ENCODE measurements at places on chromosomes 4 and X. TPM values are rescaled to one million over a fixed set of nuclear protein-coding genes. Genes with fewer than 3 reads are reported as not detected.

DNA sequence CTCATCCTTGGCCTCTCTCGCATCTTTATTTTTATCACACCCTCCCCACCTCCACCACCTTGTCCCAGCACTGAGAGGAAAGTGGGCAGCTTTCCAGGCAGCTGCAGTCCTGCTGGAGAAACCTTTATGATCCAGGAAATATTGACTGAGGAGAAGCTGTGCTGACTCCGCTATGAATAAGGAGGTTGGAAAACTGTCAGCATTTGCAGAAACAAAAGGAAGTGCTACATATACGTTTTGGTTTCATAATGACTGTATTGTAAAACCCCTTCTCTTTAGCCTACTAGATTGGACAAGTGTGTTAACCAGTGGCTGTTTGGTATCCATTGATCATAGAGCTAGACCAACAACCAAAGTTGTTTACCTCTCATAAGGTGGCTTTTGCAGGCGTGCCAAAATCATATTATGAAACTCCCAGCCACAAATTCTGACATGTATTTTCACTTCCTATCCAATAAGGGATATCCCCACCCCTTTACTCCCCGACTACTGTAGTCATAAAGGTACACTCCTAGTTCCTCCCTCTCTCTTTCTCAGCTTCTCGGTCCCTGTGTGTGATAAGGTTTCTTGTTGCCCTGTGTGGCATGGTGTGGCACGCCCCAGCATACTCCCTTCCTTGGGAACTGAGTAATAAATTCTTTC is 88.4 kb downstream of the GPR143 start:
- peak; percentile 17 for DNase-seq

GRCh38 chr4:107247738-107248137 is 211.6 kb upstream of the DKK2 start:
- no peak for DNase-seq

GRCh38 chrX:78316265-78316664 is 11.1 kb downstream of the CYSLTR1 start:
- no peak for DNase-seq

GRCh38 chr4:169968999-169969398 is 57.2 kb downstream of the MFAP3L start:
- DNase-seq, result no peak

Gene MTTP
- not detected for total RNA-seq

Gene KCNE5
- total RNA-seq, result 0.40 TPM

DNA sequence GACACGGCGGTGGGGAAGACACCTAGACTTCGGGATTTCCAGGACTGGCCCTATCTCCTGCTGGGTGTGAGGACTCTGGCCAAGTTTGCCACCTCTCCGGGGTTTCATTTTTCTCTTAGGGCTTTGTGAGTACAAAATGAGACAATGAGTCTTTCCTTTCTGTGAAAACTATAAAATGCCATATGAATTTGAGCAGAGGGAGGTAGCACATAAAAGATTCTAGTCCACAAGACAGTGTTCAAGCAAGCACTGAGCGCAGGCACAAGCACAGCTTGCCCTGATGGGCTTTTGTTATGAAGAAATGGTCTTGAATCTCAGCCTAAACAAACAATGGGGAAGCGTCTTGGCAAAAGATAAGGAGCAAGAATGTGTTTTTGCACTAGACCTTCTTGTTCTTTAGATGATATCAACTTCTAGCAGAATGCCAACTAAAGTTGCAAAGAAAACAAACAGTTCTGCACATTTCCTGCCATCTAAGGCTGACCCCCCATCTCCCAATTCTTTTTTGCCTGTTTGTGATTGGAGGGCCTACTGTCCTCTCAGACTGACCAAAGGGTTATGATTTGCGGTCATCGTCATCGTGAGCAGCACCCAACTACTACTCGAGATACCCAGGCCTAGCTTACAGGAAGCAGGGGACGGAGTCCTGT is 73.0 kb upstream of the ZNF518B start:
- no peak for DNase-seq

DNA sequence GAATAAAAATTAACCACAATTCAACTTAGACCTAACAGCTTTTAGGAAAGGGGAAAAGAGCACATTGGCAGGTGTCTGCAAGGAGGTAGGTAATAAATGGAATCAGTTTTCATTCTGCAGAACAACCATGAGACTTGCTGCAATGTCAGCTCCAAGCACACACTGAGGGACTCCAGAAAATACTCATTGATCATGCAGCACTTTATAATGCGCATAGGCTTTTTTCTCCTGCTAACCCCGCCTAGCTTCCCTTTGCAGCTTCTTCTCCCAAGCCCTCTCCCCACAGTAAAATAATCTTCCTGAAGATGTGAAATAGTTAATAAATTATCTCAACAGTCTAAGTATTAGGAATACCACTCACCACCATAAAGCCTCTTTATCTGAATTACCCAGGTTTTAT is 36.9 kb downstream of the ANKRD17 start:
- no peak for DNase-seq

Gene INTU
- 0.38 TPM for total RNA-seq

GRCh38 chr4:55871299-55871800 is 17.9 kb downstream of the EXOC1 start:
- DNase-seq, result no peak

Gene MAD2L1
- total RNA-seq, result 69.8 TPM

GRCh38 chr4:73525611-73526010 is 44.1 kb downstream of the AFM start:
- no peak for DNase-seq

DNA sequence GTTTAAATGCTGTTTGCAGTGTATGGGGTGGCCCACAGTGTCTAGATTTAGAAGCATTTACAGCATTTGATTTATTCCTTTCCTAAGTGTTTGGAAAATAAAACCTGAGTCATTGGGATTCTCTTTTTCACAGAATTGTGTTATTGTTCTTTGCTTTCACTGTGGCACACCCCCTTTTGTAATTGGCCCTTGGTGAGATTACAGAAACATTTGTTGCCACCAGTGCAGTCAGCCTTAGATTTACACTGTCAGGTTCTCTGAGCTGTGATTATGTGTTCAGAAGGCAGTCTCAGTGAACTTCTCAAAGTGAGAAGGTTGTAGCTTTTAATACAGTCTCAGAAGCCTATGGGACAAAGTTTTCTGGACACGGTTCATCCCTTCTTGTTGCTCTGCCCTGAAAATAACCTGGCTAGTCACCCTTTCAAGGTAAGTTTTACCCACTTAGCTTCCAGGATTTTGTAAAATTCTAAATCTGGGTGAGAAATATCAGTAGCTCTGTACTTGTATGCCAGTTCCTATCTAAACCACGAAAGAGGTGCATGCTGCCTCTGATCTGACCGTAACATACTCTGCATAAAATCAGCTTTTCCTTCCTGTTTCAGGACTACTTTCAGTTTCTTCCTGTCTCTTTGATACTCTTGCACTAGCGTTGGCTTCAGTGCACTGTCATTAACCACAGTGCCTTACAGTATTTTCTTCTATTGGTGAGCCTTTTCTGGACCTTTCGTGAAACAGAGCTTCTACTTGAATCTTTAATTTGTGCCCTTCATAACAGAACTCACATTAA is 12.6 kb downstream of the RUFY3 start:
- DNase-seq, result peak; percentile 68

DNA sequence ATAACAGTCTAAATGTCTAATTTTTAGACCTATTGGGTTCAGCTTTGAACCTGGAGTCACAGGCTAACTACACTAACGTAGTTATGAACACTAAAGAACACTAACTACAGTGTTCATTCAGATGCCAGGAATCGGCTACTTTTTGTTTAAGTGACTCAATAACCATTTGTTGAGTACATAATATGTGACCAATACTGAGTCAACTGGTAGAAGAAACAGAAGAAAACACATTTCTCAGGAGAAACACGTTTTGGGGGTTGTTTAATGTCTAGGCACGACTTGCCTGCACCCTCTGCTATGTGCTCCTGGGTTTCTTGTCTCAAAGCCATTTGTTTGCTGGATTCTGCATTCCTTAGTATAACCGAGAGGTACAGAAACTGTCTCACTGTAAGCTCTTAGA is 18.6 kb upstream of the CLNK start:
- DNase-seq, result no peak

GRCh38 chr4:3331511-3332394 is 38.9 kb downstream of the RGS12 start:
- DNase-seq, result no peak

- DNase-seq, result no peak
Observed at GRCh38 chrX:13022926-13023325, 21.5 kb downstream of the FAM9C start.

DNA sequence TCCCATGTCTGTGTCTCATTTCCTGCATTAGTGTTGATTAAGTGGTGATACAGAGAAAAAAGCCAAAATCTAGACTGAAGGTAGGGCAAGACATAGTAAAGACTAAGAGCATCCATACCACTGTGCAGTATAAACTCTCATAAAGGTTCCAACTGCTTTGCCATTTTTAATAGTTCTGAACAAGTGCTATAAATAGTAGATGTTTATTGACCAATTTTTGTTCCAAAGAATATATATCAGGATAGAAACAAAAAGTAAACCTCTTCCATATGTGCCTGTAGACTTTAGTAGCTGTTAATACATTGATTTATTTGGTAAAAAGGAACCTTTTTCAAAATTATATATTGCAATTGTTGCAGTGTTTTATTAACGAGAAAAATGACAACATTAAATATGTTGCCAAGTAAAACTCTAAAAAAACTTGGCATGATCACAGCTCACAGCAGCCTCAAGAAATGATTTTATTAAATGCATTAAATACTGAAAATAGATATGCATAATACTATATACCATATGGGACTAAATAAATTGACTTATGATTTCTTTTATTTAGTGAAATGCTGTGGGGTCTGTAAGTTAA is 22.3 kb upstream of the AASDH start:
- DNase-seq, result no peak

DNA sequence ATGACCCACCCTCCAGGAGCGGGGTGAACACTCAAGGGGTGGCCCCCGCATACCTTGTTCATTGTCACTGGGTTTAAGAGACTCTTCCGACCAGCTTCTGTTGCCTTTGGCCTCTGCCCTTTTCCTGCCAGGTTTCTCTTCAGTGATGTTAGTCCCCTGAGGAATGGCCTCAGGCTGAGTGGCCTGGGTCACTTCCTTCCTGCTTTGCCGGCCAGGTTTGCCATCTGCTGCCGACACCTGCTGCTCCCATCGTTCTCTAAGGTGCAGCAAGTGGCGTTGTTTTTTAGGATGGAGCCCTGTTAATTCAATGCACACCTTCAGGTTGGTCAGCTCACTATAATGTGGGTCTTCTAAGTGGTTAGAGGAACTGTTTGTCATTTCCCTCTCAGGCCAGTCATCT is 34.2 kb downstream of the BCOR start:
- DNase-seq, result no peak

DNA sequence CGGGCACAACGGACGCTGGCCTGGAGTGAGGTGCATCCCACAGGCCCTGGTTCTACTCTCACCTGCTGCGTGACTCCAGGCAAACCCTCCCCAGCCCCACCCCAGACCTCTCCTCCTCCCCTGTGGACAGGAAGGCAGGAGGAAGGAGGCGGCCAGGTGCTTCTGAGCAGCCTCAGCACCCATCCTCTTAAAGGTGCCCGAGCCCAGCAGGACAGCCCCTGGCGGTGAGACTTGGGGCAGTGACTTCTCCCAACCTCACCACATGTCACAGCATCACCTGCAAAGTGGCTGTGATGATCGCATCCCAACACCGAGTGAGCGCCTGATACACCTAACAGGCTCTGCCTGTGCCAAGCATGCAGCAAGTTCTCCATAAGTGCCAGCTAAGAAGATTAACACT is 17.1 kb upstream of the MAN2B2 start:
- DNase-seq, result no peak

Gene SERTM2
- not detected for total RNA-seq

GRCh38 chrX:27399146-27399456 is 64.0 kb downstream of the PPP4R3C start:
- DNase-seq, result no peak

Gene UBE2K
- total RNA-seq, result 87.5 TPM

- DNase-seq, result peak; percentile 54
Observed at GRCh38 chrX:153669174-153669890, 4.3 kb downstream of the PNCK start.

Gene DLG3
- total RNA-seq, result 30.4 TPM

Gene GYPA
- total RNA-seq, result not detected

Gene TRPC5OS
- not detected for total RNA-seq

GRCh38 chr4:67499799-67500198 is 45.5 kb downstream of the CENPC start:
- no peak for DNase-seq

DNA sequence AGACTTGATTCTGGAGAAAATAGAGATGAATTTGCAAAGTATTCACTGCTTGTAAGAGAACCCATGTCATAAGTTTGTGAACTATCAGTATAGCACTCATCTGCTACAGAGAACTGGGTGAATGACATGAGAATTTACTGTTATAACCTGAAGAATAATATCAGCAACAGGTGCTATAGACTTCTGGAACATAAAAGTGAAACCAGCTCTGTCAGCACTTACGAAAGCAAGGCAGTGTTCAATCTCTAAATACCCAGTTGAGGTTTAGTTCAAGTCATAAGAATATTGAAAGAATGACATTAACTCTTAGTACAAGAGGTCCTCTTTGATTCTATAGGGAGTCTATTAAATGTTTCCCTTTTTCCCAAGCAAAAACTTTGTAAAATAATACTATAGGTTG is 232.9 kb upstream of the ANKRD50 start:
- DNase-seq, result no peak

DNA sequence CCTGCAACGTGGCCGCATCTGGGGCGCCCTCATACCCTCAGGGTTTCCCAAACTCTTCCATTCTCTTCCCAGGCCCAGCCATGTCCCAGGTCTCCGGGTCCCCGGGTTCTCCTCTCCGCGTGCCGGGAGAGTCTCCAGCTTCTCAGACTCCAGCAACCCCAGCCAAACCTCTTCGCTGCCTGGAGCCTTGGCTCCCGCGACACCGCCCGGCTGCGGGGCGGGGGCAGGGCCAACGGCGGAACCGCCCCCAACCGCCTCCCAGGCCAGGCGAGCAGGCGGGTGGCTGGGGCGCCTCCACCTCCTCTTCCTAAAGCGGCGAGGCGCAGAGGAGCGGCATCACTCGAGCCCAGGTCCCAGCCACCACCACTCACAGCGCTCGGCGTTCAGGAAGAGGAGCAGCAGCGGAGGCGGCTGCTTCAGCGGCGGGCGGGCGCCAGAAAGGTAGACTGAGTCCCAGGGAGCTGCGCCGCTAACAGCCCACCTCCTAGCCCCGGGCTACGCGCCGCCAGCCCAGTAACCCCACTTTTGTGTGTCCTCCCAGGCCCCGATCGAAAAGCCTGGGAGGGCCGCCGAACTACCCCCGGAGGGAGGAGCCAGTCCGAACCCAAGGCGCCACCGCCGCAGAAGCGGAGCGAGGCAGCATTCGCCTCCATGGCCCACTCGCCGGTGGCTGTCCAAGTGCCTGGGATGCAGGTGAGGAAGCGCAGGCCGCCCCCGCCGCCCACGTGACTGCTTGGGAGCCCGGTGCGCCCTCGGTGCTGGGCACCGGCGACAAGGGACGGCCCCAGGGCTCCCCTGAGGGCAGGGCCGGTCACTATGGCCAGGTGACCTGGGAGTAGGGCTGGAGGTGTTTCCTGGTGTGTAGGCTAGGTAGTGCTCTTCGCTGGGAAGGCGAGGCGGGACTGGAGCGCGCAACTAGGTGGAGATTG is at the start of gene STK26:
STK26 (plus strand) TSS at position 336 of the 929 bp plus-strand sequence; CDS start at position 652, 316 bp downstream.
- peak; percentile 80 for DNase-seq

DNA sequence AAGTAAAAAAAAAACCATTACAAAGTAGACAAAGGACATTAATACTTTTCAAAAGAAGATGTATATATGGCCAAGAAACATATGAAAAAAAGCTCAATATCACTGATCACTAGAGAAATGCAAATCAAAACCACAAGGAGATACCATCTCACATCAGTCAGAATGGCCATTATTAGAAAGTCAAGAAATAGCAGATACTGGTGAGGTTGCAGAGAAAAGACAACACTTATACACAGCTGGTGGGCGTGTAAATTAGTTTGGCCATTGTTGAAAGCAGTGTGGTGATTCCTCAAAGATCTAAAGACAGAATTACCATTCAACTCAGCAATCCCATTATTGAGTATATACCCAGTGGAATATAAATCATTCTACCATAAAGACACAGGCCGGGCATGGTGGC is 39.3 kb downstream of the TASL start:
- no peak for DNase-seq
